ENCODE measurements at places on chromosomes 2 and 18. TPM values are rescaled to one million over a fixed set of nuclear protein-coding genes. Genes with fewer than 3 reads are reported as not detected.

Gene NXPH2
- total RNA-seq: not detected

Gene SIX3
- not detected for total RNA-seq

Gene POTEF
- total RNA-seq: not detected

Gene DTNA
- total RNA-seq: 47.6 TPM

Gene ABCG5
- not detected for total RNA-seq

Gene UGT1A1
- total RNA-seq: not detected

Gene POTEC
- total RNA-seq: not detected

Gene FRZB
- 71.4 TPM for total RNA-seq

Gene RIT2
- total RNA-seq: not detected

Gene ZNF396
- total RNA-seq: 1.9 TPM

Gene ZAP70
- total RNA-seq: 4.3 TPM

Gene CCDC74B
- total RNA-seq: 2.6 TPM

Gene RAB27B
- total RNA-seq: 1.3 TPM

Gene SERPINB10
- total RNA-seq: not detected

Gene REG3G
- total RNA-seq: 0.71 TPM

Gene SP5
- 3.2 TPM for total RNA-seq

Gene DSC3
- total RNA-seq: 2.3 TPM

Gene STK11IP
- total RNA-seq: 29.9 TPM

Gene NDUFAF7
- 23.9 TPM for total RNA-seq

Gene UGT1A10
- total RNA-seq: not detected

Gene SCYGR8
- not detected for total RNA-seq

Gene TNFRSF11A
- total RNA-seq: 9.1 TPM

Gene VWC2L
- not detected for total RNA-seq

Gene BIRC6
- total RNA-seq: 137 TPM

Gene GAREM1
- 10.7 TPM for total RNA-seq

Gene ZNF397
- 32.8 TPM for total RNA-seq

Gene MYOM1
- total RNA-seq: 63.8 TPM

Gene ABCG8
- not detected for total RNA-seq

Gene VSNL1
- total RNA-seq: not detected

Gene SP100
- 171 TPM for total RNA-seq

Gene CCL20
- total RNA-seq: not detected

Gene REG3A
- total RNA-seq: 4.1 TPM

All from aorta (tissue), 5 donors.